H7 (cell line): ENCODE measurements at places on chromosomes 11 and 22. TPM values are rescaled to one million over a fixed set of nuclear protein-coding genes. Genes with fewer than 3 reads are reported as not detected.

DNA sequence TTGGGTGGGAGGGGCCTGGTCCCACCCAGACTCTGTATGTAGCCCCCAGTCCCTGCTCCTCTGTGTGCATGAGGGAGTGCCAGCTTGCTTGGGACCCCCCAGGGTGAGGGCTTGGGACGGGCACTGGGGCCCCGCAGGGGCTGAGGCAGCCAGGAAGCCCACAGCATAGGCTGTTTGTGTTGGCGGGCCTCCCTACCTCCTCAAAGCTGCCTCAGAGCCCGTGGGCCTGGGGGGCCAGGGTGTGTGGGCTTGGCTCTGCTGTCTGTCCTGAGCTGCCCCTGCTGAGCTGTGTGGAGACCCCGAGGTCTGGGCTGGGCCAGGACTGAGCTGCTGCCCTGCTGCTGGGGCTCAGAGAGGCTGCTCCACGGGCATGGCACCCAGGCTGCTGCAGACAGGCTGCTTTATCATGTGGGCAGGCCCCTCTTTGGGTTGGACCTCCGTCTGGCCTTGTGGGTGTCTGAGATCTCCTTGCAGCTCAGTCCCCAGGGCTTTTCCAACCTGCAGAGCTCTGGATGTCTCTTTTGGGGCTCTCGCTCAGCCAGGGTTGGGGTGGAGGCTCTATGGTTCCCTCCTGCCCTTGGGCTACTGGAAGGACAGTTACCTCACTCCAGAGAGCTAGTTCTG lies 3.3 kb downstream of the TSPAN4 start:
- DNase-seq: no peak

Gene TRPM5
- not detected in 2 replicates for total RNA-seq

Gene TUB
- total RNA-seq: 14.6 and 16.4 TPM in 2 replicates

Gene OVOL1
- 1.2 and 1.4 TPM in 2 replicates for total RNA-seq
